Hematopoietic multipotent progenitor cell treated with erythropoietin and hydrocortisone succinate and interleukin-3 and kit ligand, for 4 days (in vitro differentiated cells): ENCODE measurements at places on chromosomes 13 and 19.

- DNase-seq: peak; percentile 89
These were observed 471 bp upstream of the INSR start for GRCh38 chr19:7294558-7295212.

- DNase-seq: no peak
These were observed 28.3 kb upstream of the KCTD4 start for GRCh38 chr13:45229172-45229571.

GRCh38 chr13:70424428-70424827 is 316.2 kb upstream of the KLHL1 start:
- DNase-seq: peak; percentile 13

- peak; percentile 92 for DNase-seq
These were observed 737 bp upstream of the ZNF181 start for GRCh38 chr19:34733266-34733745.

GRCh38 chr19:45693106-45693788 is 781 bp downstream of the QPCTL start:
- peak; percentile 89 for DNase-seq

DNA sequence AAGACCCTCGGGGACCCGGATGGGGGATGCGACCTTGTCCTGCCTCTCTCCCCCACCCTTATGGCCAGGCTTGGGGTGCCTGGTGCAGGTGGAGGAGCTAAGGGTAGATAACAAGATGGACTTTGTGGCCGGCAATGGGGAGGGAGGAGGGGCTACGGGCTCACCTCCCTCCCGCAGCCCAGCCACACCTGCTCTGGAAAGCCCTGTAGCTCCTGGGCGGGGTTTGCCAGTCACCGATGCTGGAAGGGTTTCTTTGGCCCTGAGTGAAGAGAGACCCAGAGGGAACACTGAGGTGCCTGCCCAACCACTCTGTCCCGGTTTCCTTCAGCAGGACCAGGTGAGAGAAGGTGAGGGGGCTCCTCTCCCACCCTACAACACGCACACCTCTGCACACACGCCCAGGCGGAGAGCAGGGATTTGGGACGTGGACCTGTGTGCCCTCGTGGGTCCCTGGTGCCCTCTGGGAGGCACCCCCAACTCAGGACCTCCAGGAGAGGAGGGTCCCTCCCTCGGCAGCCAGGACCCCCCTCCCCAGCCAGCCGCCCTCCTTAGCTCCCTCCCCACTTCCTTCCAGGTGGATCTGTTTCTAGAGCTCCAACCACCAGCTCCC is at the start of gene FUT2:
Gene FUT2, plus strand, starts transcription at position 229 of the 610 bp plus-strand sequence. CDS start 6,986 bp downstream, outside the sequence.
- no peak for DNase-seq

GRCh38 chr19:42191855-42192254 is 25.6 kb downstream of the DEDD2 start:
- DNase-seq: no peak

GRCh38 chr19:1073063-1073955 is 6.3 kb downstream of the ARHGAP45 start:
- no peak for DNase-seq
